ENCODE measurements at places on chromosomes 5 and 9.
A peak's percentile ranks its signal among the peaks of the same experiment; 100 is the strongest.

- no peak for DNase-seq
These were observed 122.8 kb upstream of the PUM3 start for GRCh38 chr9:2966565-2967300.

DNA sequence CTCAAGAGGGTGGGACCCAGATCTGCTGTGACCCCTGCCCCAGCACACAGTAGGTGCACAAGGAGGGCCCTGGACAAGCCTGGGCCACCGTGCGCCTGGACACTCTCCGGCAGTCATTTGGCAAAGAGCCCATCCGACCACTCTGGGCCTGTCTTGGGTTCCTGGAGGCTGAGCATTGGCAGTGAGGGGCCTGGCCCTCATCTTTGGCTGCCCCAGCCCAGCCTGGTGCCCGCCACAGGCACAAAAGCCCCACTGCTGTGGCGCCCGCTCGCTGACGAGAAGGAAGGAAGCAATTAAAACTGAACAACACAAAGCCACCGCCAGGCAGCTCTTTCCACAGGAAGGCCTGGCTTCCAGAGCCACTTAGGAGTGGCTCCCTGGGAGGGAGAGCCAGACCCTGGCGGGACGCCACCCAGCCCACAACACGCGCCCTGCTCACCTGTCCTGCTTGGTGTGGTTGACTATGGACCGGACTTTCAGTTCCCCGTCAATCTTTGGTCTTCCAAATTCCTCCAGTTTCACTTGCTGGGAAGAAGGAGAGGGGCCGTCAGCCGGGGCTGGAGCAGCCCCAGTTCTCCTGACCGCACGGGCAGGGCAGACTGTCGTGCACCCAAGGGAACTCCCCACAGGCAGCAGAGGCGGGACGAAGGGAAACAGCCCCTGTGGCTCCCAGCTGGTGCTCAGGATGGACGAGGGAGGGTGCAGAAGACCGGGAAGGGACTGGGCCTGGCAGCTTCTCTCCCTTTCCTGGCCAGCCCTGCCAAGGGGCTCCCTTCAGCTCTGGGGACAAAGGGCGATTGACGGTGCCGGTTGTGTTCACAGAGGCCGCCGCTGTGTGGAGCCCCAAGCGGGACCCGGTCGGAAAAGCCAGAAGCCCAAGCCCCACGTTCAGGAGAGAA is 50.9 kb upstream of the SARDH start:
- DNase-seq, result no peak

DNA sequence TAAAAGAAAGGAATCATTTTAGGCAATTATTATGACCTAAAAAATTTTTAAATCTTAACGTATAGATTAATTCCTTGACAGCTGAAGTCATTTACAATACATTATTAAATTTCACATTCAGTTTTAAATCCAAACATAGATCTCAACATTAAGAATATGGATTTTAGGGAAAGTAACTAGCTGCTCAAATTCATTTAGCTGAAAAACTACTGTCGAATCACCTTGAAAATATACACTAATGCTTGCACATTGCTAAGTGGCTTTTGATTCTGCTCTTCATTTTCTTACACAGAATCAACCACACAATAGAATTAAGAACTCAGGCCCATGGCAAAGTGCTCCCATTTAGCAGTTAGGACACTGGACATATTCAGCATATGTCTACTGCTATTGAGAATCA is 454.2 kb downstream of the RAB3C start:
- DNase-seq, result no peak

- DNase-seq, result no peak
These were observed 24.9 kb upstream of the SMU1 start for GRCh38 chr9:33101104-33101951.

DNA sequence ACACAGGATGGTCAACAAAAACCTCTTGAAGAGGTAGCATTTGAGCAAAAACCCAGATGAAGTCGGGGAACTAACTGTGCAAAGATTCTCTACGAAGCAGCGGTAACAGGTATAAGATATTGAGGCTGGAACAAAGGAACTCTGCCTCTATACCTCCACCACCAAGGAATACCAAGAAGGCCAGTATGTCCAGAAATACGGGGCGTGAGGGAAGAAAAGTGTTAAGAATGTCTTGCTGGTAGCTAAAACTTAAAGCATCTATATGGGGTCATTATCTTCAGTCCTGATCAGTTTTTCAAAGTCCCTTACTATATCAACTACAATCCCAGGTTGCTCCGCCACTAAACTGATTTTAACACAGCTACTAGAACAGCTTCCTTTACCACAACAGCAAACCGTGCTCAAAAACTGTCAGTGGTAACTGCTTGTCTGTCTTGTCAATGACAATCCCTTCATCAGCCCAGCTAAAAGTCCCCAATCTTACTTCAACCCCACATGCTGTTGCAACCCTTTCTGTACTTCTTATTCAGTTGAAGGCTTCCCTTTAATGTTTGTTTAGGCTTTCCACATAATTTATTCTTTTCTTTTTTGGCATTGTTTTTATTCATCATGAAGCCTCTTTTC is 9.4 kb downstream of the PAM start:
- DNase-seq, result no peak

DNA sequence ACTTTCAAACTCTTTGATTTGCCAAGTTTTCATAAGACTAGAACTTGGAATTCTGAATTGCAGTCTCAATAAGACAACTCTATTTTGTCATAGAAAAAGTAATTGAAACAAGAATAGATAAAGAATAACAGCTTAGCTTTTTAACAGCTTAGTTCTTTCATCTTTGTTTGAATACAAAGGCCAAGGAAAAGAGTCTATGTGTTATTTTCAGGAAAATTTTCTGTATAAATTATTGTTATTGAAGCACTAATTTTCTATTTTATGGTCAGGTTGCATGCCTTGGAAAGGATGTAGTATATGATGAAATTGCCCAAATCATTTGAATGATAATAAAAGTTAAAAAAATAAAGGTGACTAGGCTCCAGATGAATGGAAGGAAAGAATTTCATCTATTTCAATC is 25.2 kb upstream of the SPRY4 start:
- DNase-seq, result no peak

DNA sequence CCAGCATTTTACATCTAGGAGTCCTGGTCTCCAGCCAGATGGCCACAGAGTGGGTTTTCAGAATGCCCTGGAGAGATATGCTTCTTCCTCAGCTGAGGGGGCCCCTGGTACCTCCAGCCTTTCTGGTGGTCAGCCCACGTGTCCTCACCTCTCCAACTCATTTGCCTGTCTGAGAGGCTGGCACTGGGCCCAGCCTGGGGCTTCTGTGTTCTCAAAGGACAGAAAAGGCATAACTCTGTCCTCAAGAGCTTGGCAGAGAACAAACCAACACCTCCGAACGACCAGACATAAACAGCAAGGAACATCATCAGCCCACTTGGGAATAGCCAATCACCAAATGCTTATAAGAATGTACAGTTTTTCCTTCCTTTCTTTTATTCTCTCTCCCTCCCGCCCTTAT is 17.1 kb downstream of the ENG start:
- DNase-seq, result no peak

GRCh38 chr5:158590746-158591300 is 508.9 kb downstream of the EBF1 start:
- no peak for DNase-seq

- no peak for DNase-seq
These were observed 186.1 kb downstream of the SNCAIP start for GRCh38 chr5:122498163-122498562.

GRCh38 chr5:945691-946551 is 53.2 kb downstream of the TRIP13 start:
- no peak for DNase-seq

- no peak for DNase-seq
These were observed 230.7 kb downstream of the ASTN2 start for GRCh38 chr9:117184173-117184572.

GRCh38 chr5:135823881-135824280 is 10.6 kb upstream of the SLC25A48 start:
- DNase-seq, result no peak

- no peak for DNase-seq
These were observed 147.8 kb downstream of the TENT4A start for GRCh38 chr5:6861036-6861435.

GRCh38 chr5:75214928-75215327 is 21.8 kb downstream of the ANKRD31 start:
- no peak for DNase-seq

DNA sequence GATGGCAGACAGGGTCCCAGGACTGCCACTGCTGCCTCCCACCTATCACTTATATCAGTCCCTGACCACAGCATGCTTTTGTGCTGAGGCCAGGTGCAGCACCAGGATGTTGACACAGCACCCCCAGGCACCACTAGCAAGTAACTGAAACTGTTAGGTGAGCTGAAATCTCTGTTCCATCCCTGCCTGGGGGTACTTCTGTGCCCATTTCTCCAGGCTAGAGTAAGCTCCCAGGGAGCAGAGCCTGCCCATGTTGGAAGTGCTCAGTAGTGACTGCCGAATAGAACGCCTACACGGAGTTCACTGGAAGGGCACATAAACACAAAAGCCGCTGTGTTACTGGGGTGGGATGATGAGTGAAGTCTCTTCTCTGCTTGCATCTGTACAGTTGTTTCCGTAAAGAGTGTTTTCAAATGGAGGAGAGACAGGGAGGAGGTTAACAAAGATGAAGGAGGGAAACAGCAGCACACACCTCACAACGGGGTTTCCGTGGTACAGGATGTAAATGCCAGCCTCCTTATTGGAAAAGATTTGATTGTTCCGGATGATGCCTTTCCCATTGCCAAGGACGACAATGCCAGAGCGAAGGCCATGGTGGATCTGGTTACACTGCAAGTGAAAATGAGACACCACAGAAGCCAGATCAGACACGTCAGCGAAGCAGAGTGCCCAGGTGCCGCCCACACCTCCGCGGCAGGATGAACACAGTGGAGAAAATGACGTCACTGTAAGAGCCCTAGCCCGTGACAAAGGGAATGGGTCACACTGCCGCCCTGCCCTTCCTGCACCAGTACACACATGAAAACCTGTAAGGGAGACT is 43.1 kb downstream of the POLR1E start:
- peak; percentile 90 for DNase-seq

DNA sequence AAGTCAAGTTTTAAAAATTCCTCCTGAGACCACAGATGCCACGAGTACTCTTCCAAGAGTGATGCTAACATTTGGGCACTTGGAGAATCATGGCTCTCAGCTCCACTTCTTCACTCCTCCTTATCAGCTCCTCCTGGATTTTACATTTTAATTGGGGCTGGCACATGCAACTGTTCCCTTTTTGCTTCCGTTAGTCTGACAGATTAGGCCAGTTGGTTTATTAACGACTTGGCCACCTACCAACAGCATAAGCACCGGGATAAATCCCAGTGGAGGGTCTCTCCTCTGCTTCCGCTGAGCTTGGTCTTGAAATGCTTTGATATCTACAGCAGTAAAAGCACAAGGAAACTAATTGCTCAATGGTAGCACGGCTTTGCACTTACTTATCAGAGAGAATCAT is 134.6 kb upstream of the RASEF start:
- no peak for DNase-seq

- no peak for DNase-seq
These were observed 19.1 kb downstream of the CAMSAP1 start for GRCh38 chr9:135888126-135888765.

DNA sequence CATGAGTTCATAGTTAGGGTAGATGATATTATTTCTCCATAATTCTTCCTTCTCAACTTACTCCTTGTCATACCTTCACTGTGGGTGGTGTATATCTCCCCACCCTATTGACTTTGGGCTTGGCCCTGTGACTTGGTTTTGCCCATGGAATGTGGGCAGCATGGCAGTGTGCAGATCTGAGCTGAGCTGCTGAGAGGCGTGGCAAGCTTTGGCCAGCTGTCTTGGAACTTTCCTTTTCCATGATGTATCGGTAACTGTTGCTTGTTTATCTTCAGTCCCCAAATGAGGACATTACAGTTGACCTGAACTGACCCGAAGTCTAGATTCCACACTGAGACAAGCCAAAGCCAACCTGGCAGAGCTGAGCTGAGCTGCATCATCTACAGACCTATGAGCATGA is 70.4 kb downstream of the RALGPS1 start:
- no peak for DNase-seq

- no peak for DNase-seq
These were observed 2036.0 kb upstream of the C9orf72 start for GRCh38 chr9:29609282-29609681.

- no peak for DNase-seq
These were observed 63.2 kb downstream of the ERCC6L2 start for GRCh38 chr9:95938724-95939123.

GRCh38 chr9:136261686-136262430 is 16.2 kb upstream of the QSOX2 start:
- no peak for DNase-seq

- DNase-seq, result no peak
These were observed 25.6 kb downstream of the DUSP1 start for GRCh38 chr5:172745406-172745805.

GRCh38 chr5:94431696-94432095 is 186.7 kb downstream of the KIAA0825 start:
- no peak for DNase-seq

DNA sequence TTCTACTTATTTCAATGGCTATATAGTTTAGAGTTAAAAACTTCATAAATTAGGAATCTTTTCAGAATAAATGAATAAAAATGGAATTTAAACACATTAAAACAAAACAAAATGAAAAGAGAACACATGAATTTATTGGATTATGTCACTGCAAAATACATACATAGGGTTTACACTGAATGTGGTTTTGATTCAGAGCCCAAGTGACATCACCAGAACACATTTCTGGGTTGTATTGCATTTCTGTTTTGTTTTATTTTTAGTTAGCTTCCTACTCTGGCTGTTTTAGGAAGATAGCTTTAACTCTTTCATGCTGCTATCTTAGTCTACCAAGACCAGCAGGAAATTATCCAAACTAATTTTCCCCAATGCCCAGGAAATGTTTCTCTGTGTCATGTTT is 1935.0 kb downstream of the EFNA5 start:
- no peak for DNase-seq

DNA sequence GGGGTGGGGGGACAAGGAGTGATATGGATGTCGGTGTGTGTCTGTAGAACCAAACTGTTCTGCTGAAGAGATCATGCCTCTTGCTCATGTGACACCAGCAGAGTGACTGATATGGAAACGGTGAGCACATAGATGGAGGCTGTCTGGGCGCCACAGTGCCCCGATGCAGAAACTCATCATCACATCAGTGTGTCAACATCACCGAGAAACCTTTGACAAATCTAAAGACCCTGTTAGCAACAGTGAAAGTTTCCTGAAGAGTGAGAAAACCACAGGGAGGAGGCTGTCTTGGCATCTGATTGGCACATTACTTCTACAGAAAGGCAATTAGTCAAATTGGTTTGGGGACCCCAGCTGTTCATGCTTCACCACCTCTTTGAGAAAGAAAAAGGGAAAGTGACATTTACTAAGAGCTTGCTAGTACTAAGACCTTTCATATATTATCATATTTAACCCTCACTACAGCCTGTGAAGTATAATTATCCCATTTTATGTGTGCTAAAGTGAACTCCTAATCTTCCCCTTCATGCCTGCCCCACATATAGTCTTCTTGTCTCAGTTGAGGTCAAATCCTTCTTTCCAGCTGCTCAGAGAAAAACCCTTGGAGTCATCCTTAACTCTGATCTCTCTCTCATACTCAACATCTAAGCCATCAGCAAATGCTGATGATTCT is 25.6 kb downstream of the CSF2 start:
- no peak for DNase-seq

GRCh38 chr9:6639622-6640021 is 5.9 kb downstream of the GLDC start:
- no peak for DNase-seq

All from T-helper 2 cell (primary cell).